ENCODE measurements at places on chromosomes 4 and X. TPM values are rescaled to one million over a fixed set of nuclear protein-coding genes. Genes with fewer than 3 reads are reported as not detected.

DNA sequence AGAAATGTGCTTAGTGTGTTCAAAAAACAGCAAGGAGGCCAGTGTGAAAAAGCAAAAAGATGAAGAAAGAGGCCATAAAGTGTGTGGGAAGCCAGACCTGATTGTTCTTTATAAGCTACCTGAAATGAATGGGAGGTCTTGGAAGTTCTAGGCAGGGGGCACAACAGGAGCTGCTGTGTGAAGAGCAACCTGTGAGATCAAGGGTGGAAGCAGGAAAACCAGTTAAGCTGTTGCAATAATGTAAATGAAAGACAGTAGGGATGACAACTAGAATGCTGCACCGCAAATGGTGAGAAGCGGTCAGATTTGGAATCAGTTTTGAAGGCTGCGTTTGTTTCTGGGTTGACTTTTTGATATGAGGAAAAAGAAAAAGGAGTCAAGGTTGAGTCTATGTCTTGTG is 123.5 kb downstream of the TMEM144 start:
- no peak for DNase-seq

GRCh38 chr4:98527534-98528269 is 130.7 kb downstream of the TSPAN5 start:
- peak; percentile 17 for DNase-seq

- no peak for DNase-seq
These were observed 14.1 kb upstream of the CYTL1 start for GRCh38 chr4:5033281-5033841.

GRCh38 chr4:39825090-39825489 is 127.2 kb downstream of the UBE2K start:
- DNase-seq = no peak

DNA sequence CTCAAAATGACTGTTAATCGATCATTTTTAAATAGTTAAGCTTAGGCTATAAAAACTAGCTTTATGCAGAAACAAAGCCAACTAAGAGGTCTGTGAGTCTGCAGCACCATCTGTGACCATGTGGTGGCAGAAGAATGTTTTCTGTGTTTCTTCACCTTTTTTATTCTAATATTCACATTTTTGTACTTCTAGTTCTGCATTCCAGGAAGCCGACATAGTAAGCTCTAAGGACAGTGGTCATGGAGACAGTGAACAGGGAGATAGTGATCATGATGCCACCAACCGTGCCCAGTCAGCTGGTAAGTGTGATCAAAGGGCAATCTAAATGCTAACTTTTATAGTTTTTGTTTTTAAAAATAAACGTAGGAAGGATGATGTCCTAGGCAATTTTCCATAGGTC is 5.6 kb downstream of the PCDH10 start:
- DNase-seq = peak; percentile 41

Gene CFP
- total RNA-seq = under 0.01 TPM

GRCh38 chr4:82667761-82668480 is 106.1 kb upstream of the TMEM150C start:
- DNase-seq = no peak

Gene FGFBP1
- not detected for total RNA-seq

- no peak for DNase-seq
These were observed 172.7 kb downstream of the GPM6A start for GRCh38 chr4:175639346-175639745.

DNA sequence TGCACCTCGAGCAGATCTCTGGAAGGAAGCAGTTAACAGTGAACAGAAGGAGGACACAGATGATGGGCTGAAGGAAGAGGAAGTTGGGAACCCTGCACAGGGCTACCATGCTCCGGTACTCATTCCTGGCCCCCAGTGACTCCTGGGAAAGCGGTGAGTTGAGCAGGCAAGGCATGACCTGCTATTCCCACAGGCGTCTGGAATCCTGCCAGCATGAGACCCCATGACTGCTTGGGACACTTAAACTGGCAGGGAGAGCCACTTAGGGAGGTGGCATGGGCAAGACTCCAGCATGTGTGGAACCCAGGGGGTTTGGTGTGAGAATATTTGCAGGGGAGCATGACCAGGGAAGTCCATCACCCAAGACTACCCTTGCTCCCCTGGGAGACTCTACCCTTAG is 1056.4 kb upstream of the POU3F4 start:
- no peak for DNase-seq

Gene SGMS2
- 57.5 TPM for total RNA-seq

GRCh38 chr4:86569103-86569870 is 24.8 kb upstream of the PTPN13 start:
- no peak for DNase-seq

- peak; percentile 85 for DNase-seq
These were observed 72.6 kb downstream of the METTL14 start for GRCh38 chr4:118757761-118758251.

GRCh38 chr4:66555301-66555700 is 885.0 kb upstream of the EPHA5 start:
- DNase-seq = peak; percentile 59

- DNase-seq = no peak
These were observed 159.3 kb upstream of the VCX3A start for GRCh38 chrX:6694221-6694620.

DNA sequence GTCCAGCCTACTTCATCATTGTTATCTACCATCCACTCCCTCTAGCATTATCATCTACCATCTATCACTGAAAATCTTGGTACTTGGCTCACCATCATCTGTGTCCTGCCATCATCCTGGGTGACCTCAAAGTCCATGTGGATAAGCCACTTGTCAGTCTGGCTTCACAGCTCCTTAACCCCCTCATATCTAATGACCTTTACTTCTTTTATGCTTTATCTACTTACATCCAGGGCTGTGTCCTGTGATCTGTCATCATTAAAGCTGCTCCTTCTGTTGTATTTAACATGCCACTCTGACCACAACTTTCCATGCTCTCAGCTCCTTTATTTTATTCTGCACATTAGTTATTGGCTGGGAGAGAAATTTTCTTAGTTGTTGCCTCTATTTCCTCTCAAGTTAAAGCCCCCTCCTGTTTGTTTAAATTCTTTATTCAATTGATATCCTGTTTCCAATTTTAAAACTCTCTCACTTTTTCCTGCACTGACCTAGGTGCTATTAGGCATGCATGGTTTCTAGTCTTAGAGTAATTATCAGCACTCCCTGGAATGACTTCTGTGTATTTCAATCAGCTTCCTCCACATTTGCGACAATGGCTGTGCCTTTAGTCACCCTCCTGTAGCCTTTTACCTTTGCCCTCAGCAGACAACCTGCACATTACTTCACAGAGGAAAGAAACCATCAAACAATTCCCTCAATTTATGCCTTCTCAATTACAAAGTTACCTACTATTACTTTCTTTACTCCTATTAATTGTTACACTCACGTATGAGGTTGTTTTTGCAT is 8.1 kb upstream of the FABP2 start:
- DNase-seq = no peak

DNA sequence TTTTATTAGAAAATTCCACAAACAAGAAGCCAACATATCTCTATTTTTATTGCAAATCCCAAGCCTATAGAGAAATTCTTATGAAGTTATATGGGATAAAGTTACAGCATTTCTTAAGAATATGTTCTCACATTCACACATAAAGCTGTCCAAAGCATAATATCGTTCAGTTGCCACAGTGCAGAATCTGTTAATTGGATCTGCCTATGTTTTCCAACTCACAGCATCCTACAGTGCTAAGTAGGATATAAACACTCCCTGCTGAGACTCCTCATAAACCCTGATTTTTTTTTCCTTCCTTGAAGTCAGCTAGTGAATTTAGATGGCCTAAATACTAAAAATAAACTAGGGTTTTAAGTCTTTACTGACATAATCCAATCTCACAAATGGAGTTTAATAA is 307.9 kb downstream of the PDGFC start:
- DNase-seq = no peak

Gene KLF8
- total RNA-seq = not detected

- no peak for DNase-seq
These were observed 42.7 kb upstream of the TEX13A start for GRCh38 chrX:105263171-105263570.

DNA sequence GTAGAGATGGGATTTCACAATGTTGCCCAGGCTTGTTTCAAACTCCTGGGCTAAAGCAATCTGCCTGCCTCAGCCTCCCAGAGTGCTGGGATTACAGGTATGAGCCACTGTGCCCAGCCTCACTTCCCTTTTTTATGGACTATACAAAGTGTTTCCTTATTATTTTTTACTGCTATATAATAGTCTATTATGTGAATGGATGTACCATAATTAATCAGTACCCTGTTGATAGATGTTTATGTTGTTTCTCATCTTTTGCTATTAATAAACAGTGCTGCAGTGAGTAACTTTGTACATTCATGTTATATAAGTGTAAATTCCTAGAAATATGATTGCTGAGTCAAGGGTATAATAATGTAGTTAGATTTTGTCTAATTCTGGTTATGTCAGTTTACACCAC is 35.8 kb upstream of the LARP1B start:
- no peak for DNase-seq

DNA sequence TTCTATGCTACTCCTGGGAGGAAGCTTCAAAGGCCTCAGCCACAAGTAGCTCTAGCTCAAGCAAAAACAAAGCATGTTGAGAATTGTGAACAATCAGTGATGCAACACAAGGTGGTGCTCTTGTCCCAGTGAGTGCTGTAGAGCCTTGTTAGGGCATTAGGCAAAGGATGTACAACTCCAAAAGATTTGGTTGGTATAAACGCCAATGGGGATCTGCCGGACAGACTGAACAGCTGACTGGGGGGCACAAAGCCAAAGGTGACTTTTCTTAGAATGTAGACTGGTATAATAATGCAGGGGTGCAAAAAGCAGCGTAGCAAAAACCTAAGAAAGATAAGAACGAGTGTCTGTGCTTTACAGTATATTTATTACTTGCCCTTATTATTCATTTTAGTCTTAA is 62.6 kb upstream of the ALB start:
- DNase-seq = peak; percentile 53

DNA sequence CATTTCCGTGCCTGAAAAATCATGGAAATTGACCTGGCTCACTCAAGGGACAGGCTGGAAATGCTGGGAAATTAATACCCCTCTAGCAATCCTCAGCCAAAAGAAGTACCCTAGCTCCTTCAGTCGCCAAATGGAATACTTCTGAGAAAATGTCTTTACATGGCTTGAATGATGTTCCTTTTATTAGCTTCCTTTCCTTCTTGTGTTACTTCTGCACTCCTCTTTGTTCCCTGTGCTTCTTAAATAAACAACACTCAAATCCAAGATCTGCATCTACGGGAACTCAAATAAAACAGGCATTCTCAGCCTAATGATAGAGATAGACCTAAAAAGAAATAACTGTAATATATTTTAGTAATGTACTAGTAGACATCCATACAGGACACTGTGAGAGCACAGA is 36.1 kb downstream of the SPARCL1 start:
- no peak for DNase-seq

- DNase-seq = no peak
These were observed 11.1 kb downstream of the DOK7 start for GRCh38 chr4:3473996-3474765.

Gene SPCS3
- 131 TPM for total RNA-seq

Gene ZNF275
- total RNA-seq = 8.3 TPM

- no peak for DNase-seq
These were observed 263.2 kb upstream of the ITM2A start for GRCh38 chrX:79630033-79631009.

DNA sequence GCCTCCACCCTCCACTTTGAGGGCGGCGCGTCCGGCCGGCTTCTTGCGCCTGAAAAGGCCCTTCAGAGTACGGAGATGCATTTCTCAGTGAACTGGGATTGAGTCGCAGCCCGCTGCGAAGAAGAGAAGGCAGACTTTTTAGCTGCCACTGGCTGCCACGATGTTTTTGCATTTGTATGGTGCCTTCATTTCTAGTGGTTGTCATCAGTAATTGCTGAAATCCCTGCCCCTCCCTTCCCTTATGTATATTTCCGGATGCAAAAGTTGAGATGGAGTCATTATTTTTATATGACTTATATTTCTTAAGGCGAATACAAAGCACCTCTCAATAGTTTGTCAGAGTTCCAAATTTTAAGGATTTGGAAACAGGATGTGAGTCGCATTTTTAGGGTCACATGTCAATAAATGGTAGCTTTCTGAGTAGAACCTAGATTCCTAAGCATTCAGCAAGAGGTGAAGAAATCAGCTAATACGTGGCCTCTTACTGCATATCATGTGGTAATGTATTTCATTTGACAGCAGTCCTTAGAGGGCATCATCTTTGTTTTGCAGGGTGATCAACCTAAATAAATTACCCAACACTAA is 658 bp downstream of the ATP6AP2 start:
- peak; percentile 8 for DNase-seq

Gene GPR119
- not detected for total RNA-seq

DNA sequence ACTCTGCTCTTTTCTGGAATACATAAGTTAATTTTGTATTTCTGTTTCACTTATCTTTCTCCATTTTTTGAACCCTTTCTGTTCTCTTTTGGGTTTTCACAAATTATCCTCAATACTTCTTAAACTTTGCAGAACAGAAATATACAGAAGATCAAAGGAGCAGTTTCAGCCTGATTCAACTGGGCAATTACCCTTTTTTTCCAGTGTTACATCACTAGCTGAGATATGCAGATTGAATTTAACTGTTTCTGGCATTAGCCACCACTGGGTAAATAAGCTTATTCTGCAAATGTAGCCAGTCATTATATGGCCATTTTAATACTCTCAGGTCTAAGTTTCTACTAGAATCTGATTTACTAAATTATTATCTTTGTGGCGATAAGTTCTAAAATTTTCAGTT is 66.9 kb upstream of the GRID2 start:
- DNase-seq = peak; percentile 77

- no peak for DNase-seq
These were observed 136.7 kb downstream of the GPR143 start for GRCh38 chrX:9628779-9629493.

GRCh38 chr4:132540797-132541196 is 608.3 kb upstream of the PCDH10 start:
- DNase-seq = no peak

GRCh38 chrX:48540028-48540375 is 488 bp downstream of the TBC1D25 start:
- DNase-seq = peak; percentile 14

- DNase-seq = no peak
These were observed 46.2 kb downstream of the ADRA2C start for GRCh38 chr4:3812211-3812934.

GRCh38 chr4:127211650-127212560 is 420.9 kb upstream of the INTU start:
- no peak for DNase-seq

DNA sequence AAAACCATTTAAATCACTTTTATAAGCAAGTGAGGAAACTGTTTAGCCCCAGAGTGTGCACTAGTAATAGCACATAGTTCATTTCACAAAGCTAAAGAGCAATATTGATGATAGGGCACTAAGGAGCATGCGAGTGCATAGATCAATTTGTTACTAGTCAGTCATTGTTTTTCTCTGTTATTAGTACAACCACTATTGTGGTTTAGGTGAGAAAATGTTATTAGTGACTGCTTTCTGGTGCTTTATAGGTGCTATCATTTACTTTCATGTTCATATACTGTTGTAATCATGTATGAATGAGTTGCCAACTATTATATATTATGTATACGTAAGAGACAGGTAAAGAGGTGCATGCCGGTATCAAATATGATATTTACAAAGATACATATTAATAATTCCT is 113.8 kb downstream of the CCSER1 start:
- DNase-seq = no peak

Gene DTHD1
- total RNA-seq = not detected

Gene NLRP2B
- total RNA-seq = not detected

Gene RENBP
- not detected for total RNA-seq

- no peak for DNase-seq
These were observed 606.4 kb upstream of the NR3C2 start for GRCh38 chr4:149048451-149049143.

Measured in IMR-90 (cell line).